Osteocyte (in vitro differentiated cells): ENCODE measurements at places on chromosomes 4 and X.

GRCh38 chrX:45266456-45266855, 65.8 kb upstream of the DIPK2B start:
- no peak overlapping the region for H3K4me3 ChIP-seq
- H3K27ac ChIP-seq = no peak overlapping the region
- DNase-seq = no peak

DNA sequence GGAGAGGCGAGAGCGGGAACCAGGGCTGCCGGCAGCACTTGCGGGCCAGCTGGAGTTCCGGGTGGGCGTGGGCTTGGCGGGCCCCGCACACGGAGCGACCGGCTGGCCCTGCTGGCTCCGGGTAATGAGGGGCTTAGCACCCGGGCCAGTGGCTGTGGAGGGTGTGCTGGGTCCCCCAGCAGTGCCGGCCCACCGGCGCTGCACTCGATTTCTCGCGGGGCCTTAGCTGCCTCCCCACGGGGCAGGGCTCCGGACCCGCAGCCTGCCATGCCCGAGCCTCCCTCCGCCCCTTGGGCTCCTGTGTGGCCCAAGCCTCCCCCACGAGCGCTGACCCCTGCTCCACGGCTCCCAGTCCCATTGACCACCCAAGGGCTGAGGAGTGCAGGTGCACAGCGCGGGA, 25.2 kb upstream of the KIT start:
- H3K36me3 ChIP-seq = no peaks in the 10 kb centered on the region
- H3K4me1 ChIP-seq = no peaks in the 10 kb centered on the region
- H3K27me3 ChIP-seq = peaks cover 6% of the 10 kb centered on the region
- H3K27ac ChIP-seq = no peak overlapping the region
- DNase-seq = no peak

DNA sequence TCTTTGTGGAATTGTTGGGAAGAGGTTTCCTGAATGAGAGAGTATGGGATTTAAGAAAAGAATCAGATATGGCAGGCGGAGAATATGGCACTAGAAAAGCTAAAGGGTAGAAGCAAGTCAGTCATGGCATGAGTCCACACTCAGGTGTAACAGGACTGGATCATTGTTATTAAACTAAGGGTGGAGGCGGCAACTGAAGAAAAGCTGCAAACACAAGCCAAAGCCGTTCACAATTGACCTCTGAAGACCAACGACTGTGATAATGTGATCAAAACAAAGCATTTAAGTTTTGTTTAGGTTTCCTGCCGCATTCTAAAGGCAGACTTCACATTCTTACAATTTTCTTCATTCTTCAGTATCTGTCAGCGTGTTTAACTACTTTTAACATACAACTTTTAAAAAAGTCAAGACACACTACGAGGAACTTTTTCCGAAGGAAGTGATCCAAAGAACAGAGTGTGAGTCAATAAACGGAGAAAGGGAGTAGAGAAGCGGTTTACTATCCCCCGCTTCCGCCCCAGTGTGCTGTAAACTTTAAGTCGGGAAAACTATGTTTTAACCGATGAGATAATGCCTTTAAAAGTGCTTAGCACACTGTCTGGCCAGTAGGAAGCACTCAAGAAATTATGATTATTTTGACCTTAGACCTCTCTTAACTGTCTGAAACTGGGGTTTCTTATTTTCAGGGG, 909 bp upstream of the SLAIN2 start:
- H3K4me3 ChIP-seq = peak overlapping the region; percentile 89
- no peak for DNase-seq
- no peaks in the 10 kb centered on the region for H3K36me3 ChIP-seq
- no peaks in the 10 kb centered on the region for H3K27me3 ChIP-seq

DNA sequence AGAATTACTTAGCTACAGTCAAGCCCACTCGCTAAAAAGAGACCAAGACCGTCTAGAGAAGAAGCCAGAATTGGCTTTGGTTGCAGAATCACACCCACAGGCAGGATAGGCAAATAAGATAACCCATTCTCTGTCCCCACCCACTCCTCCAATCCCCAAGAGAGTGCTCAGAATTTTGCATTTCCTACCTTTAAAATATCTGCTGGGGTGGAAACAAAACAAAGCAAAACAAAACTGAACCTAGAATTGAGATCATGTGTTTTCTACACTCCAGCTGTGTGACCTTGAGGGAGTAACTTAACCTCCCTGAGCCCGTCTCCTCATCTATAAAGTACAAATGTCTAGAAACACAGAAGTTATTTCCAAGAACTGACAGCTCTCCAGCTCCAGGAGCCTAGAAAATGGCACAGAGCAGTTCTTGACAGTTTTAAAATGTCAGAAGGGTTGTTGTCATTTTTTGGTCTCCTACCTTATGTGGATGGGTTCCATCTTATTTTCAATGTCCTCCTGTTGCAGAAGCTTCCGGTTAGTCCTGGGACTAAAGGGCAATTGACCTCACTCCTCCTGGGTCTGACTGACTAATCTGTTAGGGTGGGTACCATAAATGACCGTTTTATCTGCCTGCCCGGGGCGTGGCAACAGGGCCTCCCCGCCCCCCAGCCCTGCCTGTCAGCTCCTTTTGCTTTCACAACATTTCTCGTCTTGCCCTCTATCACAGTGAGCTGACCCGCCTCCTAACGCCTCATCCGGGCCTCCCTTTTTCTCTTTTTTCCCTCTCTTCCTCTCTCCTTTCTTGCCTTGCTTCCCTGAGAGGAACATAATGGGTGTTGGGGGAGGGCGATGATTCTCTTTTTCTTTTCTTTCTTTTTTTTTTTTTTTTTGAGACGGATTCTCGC, 114.0 kb downstream of the RBM47 start:
- H3K4me3 ChIP-seq = no peak overlapping the region
- no peak for DNase-seq
- peaks cover 3% of the 10 kb centered on the region for H3K27me3 ChIP-seq
- peaks cover 5% of the 10 kb centered on the region for H3K4me1 ChIP-seq

- H3K4me1 ChIP-seq = peaks cover 5% of the 10 kb centered on the region
- H3K27me3 ChIP-seq = peaks cover 66% of the 10 kb centered on the region
- peak overlapping the region; percentile 29 for H3K4me3 ChIP-seq
- H3K36me3 ChIP-seq = no peaks in the 10 kb centered on the region
- H3K27ac ChIP-seq = no peak overlapping the region
- peak; percentile 63 for DNase-seq
These were observed 957 bp downstream of the PPP2R2C start for GRCh38 chr4:6471307-6472007.

DNA sequence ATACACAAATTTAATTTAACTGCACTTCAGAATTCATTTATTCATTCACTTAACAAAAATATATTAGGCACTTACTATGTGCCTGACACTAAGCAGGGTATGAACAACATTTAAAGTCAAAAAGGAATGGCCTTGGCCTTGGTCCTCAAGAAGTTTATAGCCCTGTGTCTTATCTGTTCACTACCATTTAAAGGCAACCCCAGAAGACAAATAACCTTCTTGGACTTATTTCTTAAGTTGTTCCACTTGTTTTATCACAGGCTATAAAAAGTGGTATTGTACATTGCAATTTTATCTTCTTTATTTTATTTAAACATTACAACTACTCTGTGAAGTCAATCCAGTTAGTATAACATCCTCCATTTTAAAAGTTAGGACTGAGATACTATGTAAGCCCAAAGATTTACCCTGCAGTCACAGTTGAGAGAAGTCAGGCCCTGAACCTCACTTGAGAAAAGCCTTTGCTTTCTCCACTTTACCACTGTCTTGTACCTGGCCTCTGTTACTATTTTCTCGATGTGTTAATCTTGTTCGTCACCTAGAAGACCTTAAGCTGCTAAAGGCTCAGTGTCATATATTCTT, 305.6 kb upstream of the DIPK2B start:
- H3K4me3 ChIP-seq = no peak overlapping the region
- peak overlapping the region; percentile 61 for H3K27ac ChIP-seq
- no peaks in the 10 kb centered on the region for H3K27me3 ChIP-seq
- H3K4me1 ChIP-seq = peaks cover 48% of the 10 kb centered on the region
- no peaks in the 10 kb centered on the region for H3K36me3 ChIP-seq

DNA sequence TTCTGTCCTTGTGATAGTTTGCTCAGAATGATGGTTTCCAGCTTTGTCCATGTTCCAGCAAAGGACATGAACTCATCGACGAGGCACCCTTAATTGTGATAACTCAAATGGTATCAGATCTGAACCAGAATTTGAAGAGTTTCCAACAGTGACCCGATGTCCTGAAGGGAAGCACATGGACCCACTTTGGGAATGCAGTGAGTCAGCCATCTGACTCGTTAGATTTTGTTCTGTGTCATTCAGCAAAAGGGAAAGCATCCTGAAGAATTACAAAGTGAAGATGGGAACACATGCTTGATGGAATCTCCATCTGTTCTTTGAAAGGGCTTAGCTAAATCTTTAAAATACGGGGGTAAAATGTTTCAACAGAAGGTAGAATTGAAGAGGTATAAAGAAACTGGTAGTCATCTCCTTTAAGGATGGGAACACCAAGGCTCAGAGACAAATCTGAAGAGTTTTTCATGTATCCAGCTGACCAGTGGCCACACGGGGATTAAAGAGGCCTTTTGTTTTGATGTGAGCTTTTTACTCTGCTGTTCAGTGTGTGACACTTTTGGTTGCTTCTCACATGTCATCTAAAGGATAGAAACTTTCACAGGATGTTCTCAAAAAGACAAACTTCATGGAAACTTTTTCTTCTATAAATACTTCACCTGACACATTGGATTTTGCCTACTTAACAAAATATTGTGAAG, 393.8 kb downstream of the INPP4B start:
- H3K27me3 ChIP-seq = no peaks in the 10 kb centered on the region
- H3K36me3 ChIP-seq = peaks cover 2% of the 10 kb centered on the region
- no peak for DNase-seq
- H3K4me3 ChIP-seq = no peak overlapping the region
- H3K4me1 ChIP-seq = no peaks in the 10 kb centered on the region
- no peak overlapping the region for H3K27ac ChIP-seq

DNA sequence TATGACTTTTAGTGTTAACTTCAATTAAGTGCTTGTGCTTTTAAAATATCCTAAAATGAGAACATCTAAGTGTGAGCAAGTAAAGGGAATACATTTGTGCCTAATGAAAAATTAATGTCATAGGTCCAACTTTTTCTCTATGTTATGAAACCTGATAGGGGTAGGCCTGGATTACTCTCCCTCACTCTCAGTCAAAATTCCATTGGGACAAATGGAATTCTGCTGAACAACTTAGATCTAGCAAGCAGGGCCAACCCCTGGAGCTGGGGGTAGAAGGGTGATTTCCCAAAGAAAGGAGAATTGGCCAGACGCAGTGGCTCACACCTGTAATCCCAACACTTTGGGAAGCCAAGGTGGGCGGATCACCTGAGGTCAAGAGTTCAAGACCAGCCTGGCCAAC, 67.4 kb downstream of the EDNRA start:
- H3K27me3 ChIP-seq = no peaks in the 10 kb centered on the region
- H3K4me1 ChIP-seq = peaks cover 46% of the 10 kb centered on the region
- H3K27ac ChIP-seq = no peak overlapping the region
- H3K4me3 ChIP-seq = no peak overlapping the region
- no peak for DNase-seq

DNA sequence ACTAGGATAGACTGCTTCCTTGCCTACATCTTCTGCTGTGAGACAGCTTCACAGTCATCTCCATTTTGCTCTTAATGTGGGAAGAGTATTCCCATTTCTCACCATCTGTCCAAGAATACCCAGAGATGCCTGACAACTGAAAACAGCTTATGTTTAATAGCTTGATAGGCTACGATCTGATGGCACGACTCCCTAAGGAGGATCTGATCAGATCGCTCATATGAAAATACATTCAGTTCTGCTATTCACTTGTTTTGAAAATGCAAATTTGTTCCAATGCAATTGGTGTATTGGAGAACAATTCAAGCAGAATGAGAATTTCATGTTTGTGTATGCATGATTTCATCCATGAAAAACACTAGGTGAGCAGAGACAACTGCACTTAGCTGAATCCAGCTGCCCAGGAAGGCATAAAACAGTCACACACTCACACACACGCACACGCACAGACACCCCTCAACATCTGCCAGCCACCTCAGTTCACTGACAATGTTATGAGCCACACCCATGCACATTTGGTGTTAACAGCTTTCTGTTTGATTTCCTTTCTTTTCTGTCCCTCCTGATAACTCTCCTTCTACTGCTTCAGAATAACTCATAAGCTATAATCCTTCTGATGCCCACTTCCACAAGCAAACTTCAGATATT, 29.6 kb downstream of the TRIML1 start:
- no peaks in the 10 kb centered on the region for H3K27me3 ChIP-seq
- H3K4me3 ChIP-seq = no peak overlapping the region
- no peaks in the 10 kb centered on the region for H3K36me3 ChIP-seq
- no peak for DNase-seq
- no peak overlapping the region for H3K27ac ChIP-seq

- peaks cover 2% of the 10 kb centered on the region for H3K27me3 ChIP-seq
- no peak overlapping the region for H3K4me3 ChIP-seq
- H3K27ac ChIP-seq = no peak overlapping the region
- no peaks in the 10 kb centered on the region for H3K4me1 ChIP-seq
- no peaks in the 10 kb centered on the region for H3K36me3 ChIP-seq
- no peak for DNase-seq
These were observed 1844.4 kb upstream of the PCDH10 start for GRCh38 chr4:131304686-131305085.

DNA sequence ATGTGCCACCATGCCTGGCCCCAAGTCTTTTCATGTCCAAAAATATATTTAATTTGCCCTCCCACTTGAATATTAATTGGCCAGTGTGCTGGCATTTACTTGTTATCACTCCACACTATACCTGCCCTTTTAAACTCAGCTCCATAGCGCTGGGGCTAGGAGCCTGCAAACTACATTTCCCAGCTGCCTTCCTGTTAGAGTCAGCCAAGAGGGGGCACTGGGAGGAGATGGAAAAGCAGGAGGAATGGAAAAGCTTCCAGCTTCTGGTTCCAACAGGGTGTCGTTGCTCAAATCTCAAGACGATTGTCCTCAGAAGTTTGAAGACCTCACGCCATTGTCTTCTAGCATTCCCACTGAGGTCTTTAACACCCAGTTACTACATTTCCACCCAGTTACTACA, 315.5 kb downstream of the BCOR start:
- no peak overlapping the region for H3K27ac ChIP-seq
- no peak overlapping the region for H3K4me3 ChIP-seq

DNA sequence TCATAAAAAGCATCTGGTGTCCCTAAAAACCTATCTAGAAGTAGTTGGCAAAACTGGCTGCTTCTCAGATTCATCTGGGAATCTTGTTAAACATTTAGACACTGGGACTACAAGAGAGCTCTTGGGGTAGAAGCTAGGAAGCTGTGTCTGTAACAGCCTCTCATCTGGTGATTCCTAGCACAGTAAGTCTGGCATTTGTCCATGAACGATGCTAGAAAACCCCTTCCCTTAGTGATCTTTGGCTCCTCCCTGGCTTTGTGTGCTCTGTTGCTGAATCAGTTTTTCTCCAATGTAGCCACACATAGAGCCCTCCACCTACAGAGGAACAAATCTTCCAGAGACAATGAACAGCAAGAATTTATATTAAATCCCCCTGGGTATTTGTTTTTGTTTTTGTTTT, 951.7 kb upstream of the LCORL start:
- H3K36me3 ChIP-seq = no peaks in the 10 kb centered on the region
- DNase-seq = no peak
- H3K4me3 ChIP-seq = no peak overlapping the region
- H3K27ac ChIP-seq = no peak overlapping the region
